ENCODE measurements at places on chromosomes 6 and 20.

GRCh38 chr6:35147026-35147425 is 5.9 kb upstream of the TCP11 start:
- DNase-seq: no peak

- no peak for DNase-seq
Measured at GRCh38 chr6:49556429-49556837, 6.0 kb downstream of the C6orf141 start.

- DNase-seq: no peak
Measured at GRCh38 chr20:15814911-15815310, 758.3 kb downstream of the KIF16B start.

DNA sequence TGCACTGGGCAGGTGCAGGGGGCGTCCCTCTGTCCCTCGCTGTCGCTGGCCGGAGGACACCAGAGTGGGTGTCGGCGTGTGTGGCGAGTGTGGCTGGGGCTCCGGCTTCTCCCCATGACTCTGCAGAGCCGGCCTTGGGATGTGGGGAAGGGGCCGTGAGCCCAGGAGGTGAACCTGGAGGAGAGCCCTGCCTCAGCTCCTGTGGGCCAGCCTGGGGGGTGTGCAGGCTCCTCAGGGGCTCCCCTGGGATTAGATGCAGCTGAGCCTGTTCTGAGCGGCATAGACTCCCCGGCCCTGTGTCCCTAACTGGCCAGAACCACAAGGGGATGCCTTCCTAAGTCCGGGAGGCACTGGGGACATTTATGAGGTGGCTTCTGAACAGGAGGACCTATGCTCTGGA is 73.2 kb upstream of the GATA5 start:
- no peak for DNase-seq

DNA sequence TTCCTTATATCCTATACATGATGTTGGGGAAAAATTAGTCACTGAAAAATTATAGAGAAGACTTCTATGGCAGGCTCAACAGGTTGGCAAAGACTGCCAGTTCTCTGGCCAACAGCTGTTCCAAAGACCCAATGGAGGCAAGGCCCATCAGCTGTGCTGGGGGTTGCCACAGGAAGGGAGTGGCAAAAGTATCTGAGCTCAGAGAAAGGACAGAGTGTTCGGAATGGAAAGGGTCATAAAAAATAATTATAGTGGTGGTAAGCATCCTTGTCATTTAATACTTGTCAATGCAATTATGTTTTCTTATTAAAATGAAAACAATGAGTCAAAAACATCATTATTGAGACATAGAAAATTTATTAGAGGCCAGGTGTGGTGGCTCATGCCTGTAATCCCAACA is 36.1 kb downstream of the FASTKD5 start:
- no peak for DNase-seq

DNA sequence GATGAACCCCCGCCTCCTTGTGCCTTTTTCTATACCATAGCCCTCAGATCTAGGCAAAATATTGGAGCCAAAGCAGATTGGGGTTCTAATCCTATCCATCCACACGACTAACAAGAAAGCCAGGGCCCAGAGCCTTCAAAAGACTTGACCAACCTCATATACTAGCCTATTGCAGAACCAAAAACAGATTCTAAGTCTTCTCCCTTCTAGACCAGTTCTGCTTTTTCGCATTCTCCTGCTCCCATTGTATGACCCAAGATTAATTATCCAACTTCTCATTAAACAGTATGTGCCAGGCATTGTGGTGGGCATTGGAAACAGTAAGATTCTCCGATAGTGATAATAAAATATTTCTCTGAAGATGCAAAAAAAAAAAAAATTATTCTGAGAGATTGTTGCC is 113.7 kb upstream of the JARID2 start:
- no peak for DNase-seq

GRCh38 chr6:149234051-149234962 is 83.2 kb upstream of the TAB2 start:
- peak; percentile 26 for DNase-seq

GRCh38 chr6:157980288-157981131 is 1.2 kb upstream of the SYNJ2 start:
- DNase-seq: no peak

DNA sequence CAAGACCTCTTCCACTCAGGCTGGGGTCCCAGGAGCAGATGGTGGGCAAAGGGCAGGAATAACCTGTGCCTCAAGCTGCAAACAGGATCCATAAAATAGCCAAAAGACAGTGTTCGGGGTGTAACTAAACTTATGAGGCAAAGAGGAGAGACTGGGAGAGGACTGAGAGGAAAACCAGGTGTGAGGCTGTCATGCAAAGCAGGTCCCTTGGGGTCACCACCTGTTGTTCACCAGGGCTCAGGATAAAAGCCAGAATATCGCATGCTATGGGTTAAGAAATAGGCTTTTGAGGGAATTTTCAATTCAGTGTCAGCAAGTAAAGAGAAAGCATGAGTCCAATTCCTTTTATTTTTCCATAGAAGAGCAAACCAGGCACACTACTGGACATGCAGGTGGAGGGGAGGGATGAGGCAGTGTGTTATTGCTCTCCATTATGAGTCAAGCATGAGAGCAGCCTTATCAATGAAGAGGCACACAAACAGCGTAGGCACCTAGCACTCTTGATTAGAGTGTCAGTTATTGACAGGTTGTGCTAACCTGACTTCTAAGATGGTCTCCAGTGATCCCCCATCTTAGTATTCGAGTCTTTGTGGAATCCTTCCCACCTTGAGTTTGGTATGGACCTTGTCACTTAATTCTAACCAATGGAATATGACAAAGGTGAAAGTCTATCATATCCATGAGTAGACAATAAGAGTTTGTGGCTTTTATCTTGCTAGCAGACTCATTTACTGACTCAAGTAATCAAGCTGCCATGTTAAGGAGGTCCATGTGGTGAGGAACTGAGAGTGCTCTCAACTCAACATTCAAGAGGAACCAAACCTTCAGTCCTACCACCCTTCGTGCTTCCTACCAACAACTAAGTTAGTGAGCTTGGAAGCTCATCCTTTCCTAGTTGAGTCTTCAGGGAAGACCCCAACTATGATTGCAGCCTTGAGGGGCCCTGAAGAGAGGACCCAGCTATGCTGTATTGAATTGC is 18.8 kb downstream of the HLA-E start:
- no peak for DNase-seq

GRCh38 chr6:131383421-131384411 is 189.3 kb upstream of the ARG1 start:
- DNase-seq: no peak

GRCh38 chr6:148577687-148578488 is 168.9 kb upstream of the UST start:
- DNase-seq: peak; percentile 61

DNA sequence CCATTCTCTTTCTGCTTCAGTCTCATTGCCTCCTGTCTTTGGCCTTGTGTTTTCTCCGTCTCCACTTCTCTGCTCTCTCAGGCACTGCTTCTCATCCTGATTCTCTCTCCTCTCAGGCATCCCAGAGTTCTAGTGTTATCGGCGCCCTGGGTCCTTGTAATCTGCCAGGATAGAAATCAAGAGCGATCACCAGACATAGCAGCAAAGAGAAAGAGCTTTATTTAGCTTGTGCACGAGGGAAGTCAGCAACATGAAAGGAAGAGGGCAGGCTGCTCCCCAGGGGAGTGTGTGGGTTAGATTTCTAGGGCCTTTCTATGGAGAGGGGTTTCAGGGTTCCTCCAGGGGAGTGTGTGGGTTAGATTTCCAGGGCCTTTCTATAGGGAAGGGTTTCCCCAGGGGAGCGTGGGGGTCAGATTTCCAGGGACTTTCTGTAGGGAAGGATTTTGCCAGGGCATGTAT is 32.5 kb downstream of the SUN5 start:
- DNase-seq: no peak

DNA sequence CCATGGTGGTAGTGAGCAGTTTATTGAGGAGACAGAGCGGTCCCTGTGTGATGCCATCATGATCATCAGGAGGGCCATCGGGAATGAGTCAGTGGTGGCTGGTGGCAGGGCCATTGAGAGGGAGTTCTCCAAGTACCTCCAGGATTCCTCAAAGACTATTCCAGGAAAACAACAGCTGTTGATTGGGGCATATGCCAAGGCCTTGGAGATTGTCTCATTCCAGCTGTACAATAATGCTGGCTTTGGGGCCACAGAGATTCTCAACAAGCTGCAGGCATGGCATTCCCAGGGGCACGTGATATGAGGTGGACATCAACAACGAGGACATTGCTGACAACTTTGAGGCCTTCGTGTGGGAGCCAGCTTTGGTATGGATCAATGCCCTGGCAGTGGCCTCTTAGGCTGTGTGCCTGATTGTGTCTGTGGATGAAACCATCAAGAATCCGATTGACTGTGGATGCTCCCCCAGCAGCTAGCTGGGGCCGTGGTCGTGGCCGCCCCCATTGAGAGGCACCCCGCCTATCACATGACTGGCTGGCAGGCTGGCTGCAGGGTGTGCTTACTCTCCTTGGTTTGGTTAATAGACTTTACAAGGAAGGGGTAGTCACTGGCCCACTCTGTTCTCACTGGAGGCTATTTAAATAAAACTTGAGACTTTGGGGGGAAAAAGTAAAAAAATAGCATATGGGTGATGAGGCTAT is 16.7 kb downstream of the RAET1E start:
- DNase-seq: no peak

GRCh38 chr20:49230021-49230420 is 10.8 kb downstream of the DDX27 start:
- DNase-seq: no peak

DNA sequence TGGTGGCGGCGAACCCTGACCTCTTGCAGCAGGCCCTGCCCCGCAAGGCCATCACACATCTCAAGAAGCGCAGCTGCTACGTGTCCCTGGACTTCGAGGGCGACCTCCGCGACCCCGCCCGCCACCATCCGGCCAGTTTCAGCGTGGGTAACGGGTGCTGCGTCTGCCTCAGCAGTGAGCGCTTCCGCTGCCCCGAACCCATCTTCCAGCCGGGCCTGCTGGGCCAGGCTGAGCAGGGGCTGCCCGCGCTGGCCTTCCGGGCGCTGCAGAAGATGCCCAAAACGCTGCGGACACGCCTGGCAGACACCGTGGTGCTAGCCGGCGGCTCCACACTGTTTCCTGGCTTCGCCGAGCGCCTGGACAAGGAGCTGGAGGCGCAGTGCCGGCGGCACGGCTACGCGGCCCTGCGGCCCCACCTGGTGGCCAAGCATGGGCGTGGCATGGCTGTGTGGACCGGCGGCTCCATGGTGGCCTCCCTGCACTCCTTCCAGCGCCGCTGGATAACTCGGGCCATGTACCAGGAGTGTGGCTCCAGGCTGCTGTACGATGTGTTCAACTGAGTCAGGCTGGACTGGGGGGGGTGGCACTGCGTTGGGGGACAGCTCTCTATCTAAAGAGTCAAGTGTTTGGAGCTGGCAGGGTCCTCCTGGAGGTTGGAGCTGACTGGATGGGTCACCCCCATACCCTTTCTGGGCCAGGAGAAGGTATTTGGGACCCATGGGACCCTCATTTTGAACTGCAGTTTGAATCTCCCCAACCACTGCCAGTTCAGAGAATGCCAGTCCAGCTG is 1.1 kb downstream of the ACTL10 start:
- DNase-seq: no peak

DNA sequence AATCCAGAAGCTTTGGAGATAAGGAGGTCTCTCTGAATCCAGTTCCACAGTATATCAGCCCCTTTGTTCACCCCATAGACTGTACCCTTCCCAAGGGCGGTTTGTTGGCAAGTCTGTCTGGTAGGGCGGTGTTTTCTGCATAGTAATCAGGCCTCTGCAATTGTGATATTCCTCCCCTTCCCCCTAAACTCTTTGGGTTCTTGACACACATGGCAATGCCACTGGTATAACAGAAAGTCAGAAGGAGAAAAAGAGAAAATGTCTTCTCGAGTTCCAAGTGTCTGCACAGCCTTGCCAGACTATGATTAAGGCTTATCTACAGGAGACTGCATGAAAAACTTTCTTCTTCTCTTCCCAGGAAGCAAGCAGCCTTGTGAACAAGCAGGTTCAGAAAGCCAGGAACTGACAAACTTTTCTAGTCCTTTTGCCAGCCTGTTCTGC is 45.6 kb downstream of the FOXO3 start:
- no peak for DNase-seq

GRCh38 chr20:58117944-58118343 is 110.5 kb downstream of the ANKRD60 start:
- DNase-seq: no peak

- no peak for DNase-seq
Measured at GRCh38 chr6:43282060-43282459, 16.0 kb upstream of the SLC22A7 start.

DNA sequence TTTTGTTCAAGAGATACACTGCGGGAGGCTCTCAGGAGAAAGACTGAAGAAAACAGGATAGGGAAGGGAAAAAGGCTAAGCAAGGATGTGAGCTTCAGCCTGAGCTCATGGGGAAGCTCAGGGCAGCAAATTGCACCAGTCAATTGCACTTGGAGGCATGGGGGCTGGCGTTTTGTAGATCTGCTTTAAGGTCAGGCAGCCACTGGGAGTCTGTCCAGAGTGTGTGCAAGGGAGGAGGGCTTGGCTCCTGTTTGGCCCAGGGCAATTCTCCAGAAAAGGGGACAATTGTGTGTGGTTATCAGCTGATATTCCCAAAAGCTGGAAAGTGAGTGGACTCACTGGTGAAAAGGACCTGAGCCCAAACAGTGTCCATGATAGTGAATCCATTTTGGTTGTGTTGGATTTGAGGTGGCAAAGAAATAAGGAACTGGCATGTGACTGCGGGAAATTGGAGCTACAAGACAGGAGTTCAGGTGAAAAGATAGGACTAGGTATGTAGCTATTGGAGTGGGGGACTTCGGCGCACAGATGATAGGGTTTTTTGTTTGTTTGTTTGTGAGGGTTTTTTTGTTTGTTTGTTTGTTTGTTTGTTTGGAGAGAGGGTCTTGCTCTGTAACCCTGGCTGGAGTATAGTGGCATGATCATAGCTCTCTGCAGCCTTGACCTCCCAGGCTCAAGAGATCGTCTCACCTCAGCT is 22.3 kb upstream of the IER3 start:
- DNase-seq: no peak

DNA sequence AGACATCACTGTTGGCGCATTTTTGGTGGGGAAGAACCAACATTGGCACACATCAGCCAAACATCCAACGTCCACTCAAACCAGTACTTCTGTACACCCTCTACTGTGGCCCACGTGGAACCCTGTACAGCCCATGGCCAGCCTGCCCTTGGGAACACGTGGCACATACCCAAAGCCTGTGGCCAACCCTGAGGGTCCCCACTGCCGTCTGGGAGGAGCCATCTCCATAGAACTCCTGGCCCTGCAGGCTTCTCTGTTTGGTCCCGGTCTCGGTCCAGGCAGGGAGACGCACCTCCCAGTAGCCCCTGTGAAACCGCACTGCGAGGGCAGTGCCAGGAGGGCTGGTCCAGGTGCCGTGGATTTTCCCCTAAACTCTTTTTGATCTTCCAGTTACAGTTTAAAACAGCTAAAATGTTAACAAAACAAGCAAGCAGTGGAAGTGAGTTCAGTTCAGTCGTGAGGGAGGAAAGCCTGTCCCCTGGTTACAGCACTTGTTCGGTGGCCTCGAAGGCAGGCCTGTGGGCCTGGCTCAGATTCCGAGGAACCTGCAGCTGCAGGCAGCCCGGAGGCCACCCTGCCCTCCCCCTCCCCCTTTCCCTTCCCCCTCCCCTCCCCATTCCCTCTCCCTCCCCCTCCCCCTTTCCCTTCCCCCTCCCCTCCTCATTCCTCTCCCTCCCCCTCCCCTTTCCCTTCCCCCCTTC is 233.7 kb downstream of the DLL1 start:
- no peak for DNase-seq

Measured in HTR-8/SVneo (cell line).